ENCODE measurements at places on chromosomes 4 and X.

DNA sequence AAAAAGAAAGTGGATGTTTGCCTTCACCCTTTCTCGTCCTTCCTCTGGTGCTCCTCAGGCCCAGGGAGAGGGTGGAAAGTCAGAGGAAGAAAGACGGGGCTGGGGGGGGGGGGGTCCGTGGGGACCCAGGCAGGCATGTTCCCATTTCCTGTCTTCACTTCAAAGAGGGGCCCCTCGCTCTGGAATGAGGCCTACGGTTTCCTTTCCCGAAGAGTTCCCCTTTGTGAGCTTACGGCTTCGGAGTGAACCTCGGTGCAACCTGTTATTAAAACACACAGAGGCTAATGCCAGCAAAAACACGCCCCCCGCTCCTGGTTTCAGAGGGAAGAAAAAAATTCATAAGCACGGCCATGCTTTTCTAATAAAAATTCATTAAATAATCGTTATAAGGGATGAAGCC is 40.1 kb downstream of the SHOX start:
- DNase-seq, result no peak

- DNase-seq, result no peak
Observed at GRCh38 chr4:174418640-174419212, 103.6 kb downstream of the HPGD start.

- no peak for DNase-seq
Observed at GRCh38 chrX:79630033-79631009, 263.2 kb upstream of the ITM2A start.

DNA sequence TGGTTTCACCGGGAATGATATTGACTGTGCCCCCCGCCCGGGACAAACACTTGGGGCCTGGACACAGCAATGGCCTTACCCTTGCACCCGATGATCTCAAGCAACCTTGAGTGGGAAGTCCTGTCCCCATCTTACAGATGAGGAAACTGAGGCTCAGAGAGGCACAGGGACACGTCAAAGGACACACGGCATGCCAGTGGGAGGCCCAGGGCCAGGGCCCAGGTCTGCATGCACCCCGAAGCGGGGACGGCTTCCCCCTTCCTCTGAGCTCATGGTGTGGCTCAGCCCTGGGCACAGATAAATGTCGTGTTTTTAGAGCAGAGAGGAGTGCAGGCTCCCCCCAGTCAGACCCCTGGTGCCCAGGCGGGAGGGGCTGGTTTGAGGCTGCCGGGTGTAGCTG is 33.9 kb upstream of the HTRA3 start:
- no peak for DNase-seq

GRCh38 chr4:164081801-164082200 is 587.3 kb downstream of the TMA16 start:
- DNase-seq, result no peak

DNA sequence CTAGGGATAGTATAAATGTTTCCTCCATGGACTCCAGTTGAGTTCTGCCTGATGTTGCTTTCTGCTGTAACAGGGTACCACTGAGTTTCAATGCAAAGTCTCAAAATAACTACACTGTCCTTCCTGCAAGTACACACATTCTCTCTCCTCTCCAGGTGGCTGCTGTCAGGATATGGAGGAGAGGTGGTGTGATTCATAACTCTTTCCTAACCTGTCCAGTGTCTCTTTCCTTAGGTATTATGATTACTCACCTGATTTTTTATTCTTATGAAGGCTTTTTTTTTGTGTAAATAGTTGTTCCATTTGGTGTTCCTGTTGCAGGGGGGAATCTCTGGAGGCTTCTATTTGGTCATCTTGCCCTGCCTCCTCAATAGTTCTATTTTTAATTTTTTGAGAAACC is 39.8 kb upstream of the POF1B start:
- DNase-seq, result no peak

GRCh38 chr4:2334826-2335728 is 73.2 kb upstream of the MXD4 start:
- DNase-seq, result no peak

- no peak for DNase-seq
Observed at GRCh38 chr4:70280567-70280966, 38.2 kb downstream of the CSN3 start.

DNA sequence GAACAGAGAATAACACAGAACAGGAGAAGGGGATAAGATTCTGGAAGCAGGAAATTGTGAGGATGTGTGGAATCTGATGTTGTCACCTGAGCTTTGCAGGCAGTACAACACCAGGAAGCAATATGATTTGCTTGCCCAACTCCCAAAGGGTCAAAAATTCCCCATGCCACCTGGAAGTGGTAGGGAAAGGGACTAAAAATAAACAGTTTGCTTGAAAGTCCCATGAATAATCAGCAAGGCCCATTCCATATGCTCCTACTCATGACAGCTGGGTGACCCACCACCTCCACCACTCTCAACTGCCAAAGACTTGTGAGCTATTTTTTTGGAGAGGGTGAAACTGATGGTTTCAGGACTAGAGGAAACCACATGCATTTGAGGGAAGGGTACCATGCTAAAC is 168.4 kb downstream of the KCNIP4 start:
- no peak for DNase-seq

DNA sequence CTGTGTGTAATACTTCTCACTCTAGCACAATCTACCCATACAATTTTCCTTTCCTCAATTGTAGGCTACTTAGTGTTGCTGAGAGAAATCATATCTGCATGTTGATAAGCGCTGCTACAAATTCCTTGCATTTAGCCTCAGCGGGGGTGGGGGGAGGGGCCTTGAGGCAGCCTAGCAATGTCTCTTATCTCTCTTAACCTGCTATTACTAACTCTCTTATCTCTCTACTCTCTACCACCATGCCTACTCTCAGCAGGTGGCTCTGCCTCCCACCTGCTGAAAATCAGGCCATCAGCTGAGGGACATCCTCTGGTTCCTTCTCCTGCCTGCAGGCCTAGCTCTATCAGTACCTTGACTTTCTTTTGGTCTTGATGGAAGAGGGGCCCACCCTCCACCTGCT is 98.9 kb downstream of the GPR82 start:
- no peak for DNase-seq

DNA sequence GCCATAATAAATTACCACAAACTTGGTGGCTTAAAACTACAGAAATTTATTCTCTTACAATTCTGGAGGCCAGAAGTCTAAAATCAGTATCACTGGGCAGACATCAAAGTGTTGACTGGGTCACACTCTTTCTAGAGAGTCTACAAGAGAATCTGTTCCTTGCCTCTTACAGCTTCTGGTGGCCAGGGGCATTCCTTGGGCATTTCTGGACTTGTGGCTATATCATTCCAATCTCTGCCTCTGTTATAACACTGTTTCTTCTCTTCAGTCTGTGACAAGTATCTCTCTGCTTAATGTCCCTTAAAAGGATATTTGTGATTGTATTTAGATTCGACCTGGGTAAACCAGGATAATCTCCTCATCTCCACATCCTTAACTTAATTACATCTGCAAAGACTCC is 207.3 kb upstream of the DCAF8L1 start:
- DNase-seq, result no peak

GRCh38 chrX:99172958-99173357 is 1237.1 kb downstream of the PCDH19 start:
- no peak for DNase-seq

All from COR-L47 (cell line).